Kidney (tissue), 22 donors: ENCODE measurements at places on chromosomes 7 and 10. TPM values are rescaled to one million over a fixed set of nuclear protein-coding genes. Genes with fewer than 3 reads are reported as not detected.

Gene AGMO
- total RNA-seq = 1.4 TPM

GRCh38 chr7:89401099-89401498 lies 605.6 kb upstream of the TEX47 start:
- H3K27me3 ChIP-seq = no peaks in the 10 kb centered on the region
- H3K36me3 ChIP-seq = no peaks in the 10 kb centered on the region
- no peak overlapping the region for H3K27ac ChIP-seq
- DNase-seq = no peak
- no peaks in the 10 kb centered on the region for H3K4me1 ChIP-seq

DNA sequence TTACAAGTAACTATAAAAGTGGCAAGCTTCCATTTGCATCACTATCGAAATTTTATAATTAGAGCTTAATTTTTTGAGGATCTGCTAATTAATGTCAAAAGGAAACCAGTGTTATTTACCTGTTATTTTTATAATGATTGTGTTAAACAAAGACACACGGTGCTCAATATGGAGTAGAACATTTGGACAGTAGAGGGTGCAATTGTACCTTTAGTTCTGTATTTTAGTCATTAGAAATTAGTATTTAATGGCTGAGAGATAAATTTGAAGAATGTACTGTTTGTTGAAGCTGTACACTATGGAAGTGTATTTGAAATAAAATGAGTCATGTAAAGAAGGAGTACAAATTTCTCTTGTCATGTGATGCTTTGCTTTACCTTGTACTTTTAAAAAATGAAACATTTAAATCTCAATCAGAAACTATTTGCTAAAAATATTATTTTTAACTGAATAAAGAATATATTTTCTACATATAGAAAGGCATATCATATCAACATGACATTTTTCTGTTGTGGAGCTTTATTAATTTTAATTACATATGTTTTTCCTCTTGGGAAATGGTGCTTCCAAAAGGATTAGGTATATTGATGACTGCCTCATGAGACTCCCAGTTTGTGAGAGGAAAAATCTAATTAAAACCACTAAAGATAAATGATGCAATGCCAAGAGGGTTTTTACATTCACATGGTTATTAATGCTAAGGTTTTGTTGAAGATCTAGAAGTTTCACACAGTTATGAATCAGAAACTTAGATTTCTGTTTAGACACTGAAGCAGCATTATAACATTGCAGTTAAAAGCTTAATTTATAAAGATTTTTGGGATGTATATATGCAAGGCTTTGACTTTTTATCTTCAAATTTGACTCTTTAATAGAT lies 10.4 kb upstream of the PRKG1 start:
- DNase-seq = no peak
- no peaks in the 10 kb centered on the region for H3K4me1 ChIP-seq
- no peaks in the 10 kb centered on the region for H3K36me3 ChIP-seq
- no peak overlapping the region for H3K27ac ChIP-seq
- H3K27me3 ChIP-seq = no peaks in the 10 kb centered on the region

DNA sequence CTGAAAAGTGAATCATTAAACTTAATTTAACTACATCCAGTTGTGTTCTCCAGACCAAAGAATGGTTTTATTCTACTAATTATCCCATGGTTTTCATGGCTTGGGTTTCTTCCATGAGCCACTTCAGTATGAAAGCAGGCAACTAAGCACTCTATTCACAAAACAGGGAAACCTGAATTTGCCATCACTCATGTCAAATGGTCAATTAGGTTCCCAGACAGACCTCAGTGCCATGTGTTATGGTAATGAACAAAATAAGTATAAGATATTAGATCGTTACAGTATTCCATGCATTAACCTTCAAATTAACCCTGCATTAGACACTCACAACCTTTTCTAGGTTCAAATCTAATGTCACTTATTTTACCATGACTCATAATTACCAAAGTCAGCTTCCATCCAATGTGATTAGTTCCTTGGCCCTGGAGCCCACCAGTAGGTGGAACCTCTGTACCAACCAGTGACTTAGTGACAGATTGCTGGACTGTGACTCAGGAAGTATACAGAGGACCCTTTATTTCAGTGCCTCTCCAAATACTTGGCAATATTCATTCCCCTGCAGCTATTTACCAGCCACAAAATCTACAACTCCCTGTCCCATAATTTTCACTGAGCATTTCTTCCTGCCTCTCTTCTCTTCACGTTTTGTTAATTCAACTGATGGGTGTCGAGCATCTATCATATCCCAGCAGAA lies 1270.2 kb upstream of the SORCS1 start:
- H3K27ac ChIP-seq = no peak overlapping the region
- H3K36me3 ChIP-seq = no peaks in the 10 kb centered on the region
- H3K27me3 ChIP-seq = no peaks in the 10 kb centered on the region

DNA sequence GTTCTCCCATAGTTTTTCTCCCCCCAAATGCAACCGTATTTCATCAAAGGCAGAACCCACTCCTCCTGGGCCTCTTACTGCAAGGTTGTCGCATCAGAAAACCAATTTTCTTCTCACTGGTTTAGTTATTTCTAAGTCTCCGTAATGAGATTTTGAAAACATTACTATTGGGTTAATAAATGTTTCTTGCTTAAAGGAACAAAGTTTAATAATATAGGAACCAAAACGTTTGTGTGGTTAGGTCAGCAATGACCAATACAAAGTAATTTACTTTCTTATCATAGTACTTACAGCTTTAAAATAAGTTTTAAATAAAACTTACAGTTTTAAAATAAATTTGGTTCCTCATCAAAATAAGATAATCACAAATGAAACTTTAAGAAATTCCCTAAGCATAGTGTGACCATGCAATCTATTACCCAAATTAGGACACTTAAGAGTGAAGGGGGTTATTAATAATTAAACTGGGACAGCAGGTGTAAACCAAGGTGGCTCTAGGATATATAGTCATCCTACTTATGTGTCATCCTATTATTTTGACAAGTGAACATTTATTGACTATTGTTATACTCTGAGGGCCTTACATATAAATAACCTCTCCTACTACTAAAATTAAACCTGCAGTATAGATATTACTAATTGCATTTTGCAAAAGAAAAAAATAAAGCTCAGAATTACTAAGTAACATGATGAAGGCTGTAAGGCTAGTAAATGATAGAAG lies 415.4 kb upstream of the LRRN3 start:
- H3K4me3 ChIP-seq = no peak overlapping the region
- DNase-seq = no peak
- no peak overlapping the region for H3K27ac ChIP-seq
